GM12878 (cell line): ENCODE measurements at places on chromosomes 7 and 10. TPM values are rescaled to one million over a fixed set of nuclear protein-coding genes. Genes with fewer than 3 reads are reported as not detected.

GRCh38 chr10:100996678-100997359, 2.8 kb upstream of the LZTS2 start:
- H3K4me1 ChIP-seq: peaks cover 13% of the 10 kb centered on the region
- no peaks in the 10 kb centered on the region for H3K27me3 ChIP-seq
- peak overlapping the region; percentile 86 for H3K4me3 ChIP-seq
- peak overlapping the region; percentile 88 for H3K27ac ChIP-seq

Gene TRPV5
- total RNA-seq: not detected in 2 replicates

DNA sequence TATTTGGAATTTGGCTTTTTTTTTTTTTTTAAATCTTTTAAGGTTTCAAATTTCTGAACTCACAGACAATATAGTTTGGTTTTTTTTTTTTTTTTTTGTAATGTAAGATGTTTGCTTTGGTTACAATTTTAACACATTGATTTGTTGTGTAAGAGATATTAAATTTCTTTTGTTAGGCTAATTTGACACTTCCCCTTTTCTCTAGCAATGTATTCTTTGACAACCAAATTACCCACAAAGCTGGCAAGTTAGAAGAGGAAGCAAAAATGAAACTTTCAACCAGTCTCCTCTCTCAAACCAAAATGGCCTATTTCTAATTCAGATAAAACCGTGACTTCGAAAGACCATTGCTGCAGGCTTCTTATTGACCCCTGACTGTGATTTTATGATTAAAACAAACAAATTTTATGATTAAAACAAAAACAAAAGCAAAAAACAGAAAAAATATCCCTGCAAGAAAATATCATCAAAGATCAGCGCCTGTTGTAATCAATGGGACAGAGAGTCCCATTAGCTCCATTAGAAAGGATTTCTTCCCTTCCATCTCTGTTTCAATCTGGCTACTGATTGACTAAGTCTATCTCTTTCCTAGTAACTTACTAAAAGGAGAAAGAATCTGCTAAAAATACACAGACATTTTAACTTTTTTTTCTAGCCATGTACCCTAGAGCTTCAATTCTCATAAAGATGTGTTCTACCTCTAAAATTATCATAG, 489.2 kb downstream of the MDFIC start:
- peaks cover 10% of the 10 kb centered on the region; the same call in 1 of the 2 replicates for H3K4me1 ChIP-seq
- no peaks in the 10 kb centered on the region for H3K27me3 ChIP-seq
- no peak overlapping the region; the same call in 1 of the 2 replicates for H3K27ac ChIP-seq
- H3K4me3 ChIP-seq: no peak overlapping the region
- H3K36me3 ChIP-seq: no peaks in the 10 kb centered on the region

GRCh38 chr7:135193615-135194081, 17.7 kb downstream of the WDR91 start:
- no peak for DNase-seq
- H3K4me1 ChIP-seq: peaks cover 9% of the 10 kb centered on the region
- H3K36me3 ChIP-seq: peaks cover 39% of the 10 kb centered on the region
- no peak overlapping the region for H3K4me3 ChIP-seq
- no peaks in the 10 kb centered on the region for H3K27me3 ChIP-seq
- no peak overlapping the region for H3K27ac ChIP-seq

- no peaks in the 10 kb centered on the region for H3K4me1 ChIP-seq
- no peak overlapping the region for H3K4me3 ChIP-seq
- no peak for DNase-seq
- no peaks in the 10 kb centered on the region for H3K36me3 ChIP-seq
- H3K27me3 ChIP-seq: no peaks in the 10 kb centered on the region
Observed at GRCh38 chr7:112905950-112906349, 115.8 kb upstream of the TMEM168 start.

DNA sequence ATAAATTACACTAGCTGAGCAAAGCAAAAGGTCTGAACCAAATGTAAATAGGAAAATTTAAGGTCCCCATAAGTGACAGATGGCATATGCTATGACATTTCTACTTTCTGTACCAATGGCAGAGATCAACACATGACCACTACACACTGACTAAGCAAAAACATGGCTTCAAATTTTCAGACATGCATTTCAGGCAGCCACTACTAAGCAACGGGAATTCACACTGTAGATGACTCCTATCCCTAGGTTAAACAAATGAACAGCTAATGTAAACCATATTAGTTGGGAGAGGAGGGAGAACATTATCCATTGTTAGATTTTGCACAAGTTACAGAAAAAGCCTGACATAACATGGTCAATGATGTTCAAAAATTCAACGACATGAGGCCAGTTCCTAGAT, 11.4 kb upstream of the KIF20B start:
- DNase-seq: no peak
- H3K27me3 ChIP-seq: no peaks in the 10 kb centered on the region
- no peaks in the 10 kb centered on the region for H3K36me3 ChIP-seq

DNA sequence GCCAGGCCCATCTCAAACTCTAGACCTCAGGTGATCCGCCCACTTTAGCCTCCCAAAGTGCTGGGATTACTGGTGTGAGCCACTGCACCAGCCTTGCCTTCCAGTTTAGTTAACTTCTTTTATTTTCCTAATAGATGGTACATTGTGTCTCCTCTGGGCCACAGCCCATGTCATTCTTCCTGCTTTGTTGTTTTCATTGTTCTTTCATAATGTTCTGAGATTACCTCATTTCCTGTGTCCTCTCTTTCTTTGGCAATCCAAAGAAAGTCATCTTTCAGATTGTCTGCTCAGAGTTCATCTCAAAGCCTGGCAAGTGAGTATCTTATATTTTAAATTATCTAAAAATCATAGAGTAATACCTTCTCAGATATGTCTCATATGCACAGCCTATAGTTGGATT, at the start of gene OLAH:
OLAH (plus strand) TSS at position 270 of the 400 bp plus-strand sequence. CDS start 3,346 bp downstream, outside the sequence.
- H3K4me3 ChIP-seq: no peak within 1 kb of the TSS
- no peaks in the 10 kb centered on the region for H3K27me3 ChIP-seq
- H3K27ac ChIP-seq: no peak within 1 kb of the TSS
- no peaks in the 10 kb centered on the region; the same call in 1 of the 2 replicates for H3K4me1 ChIP-seq
- DNase-seq: no peak

- H3K27me3 ChIP-seq: no peaks in the 10 kb centered on the region
- no peaks in the 10 kb centered on the region for H3K36me3 ChIP-seq
- no peak overlapping the region for H3K4me3 ChIP-seq
- no peak overlapping the region for H3K27ac ChIP-seq
- H3K4me1 ChIP-seq: peaks cover 5% of the 10 kb centered on the region
Observed at GRCh38 chr7:45196374-45196773, 38.8 kb downstream of the RAMP3 start.

GRCh38 chr7:108263425-108263824, 133.3 kb upstream of the LAMB4 start:
- H3K27ac ChIP-seq: no peak overlapping the region
- no peak for DNase-seq
- no peaks in the 10 kb centered on the region for H3K36me3 ChIP-seq
- no peaks in the 10 kb centered on the region for H3K27me3 ChIP-seq
- no peaks in the 10 kb centered on the region for H3K4me1 ChIP-seq

Gene ADCY1
- 1.3 and 1.4 TPM in 2 replicates for total RNA-seq

Gene TMEM213
- not detected in 2 replicates for total RNA-seq

DNA sequence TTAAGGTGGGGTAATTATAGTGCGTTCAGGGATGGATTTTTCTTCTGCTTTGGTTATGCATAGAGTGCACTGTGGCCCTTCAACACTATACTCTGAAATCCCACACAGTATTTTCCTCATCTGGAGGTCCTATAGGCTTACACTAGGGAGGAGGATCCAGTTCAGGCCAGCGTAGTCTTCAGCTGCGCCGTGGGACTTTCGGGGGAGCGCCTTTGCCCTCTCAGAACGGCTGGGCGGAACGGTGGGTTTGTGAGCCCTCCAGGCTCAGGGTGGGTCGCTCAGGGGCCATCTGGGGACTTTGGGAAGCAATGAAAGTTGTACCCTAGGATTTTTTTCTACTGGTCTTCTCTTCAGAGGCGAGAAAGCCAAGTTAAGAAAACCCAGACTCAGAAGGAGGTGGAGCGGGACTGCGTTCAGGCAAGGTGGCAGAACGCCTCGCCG, 652 bp upstream of the VPS26A start:
- no peak for DNase-seq
- no peaks in the 10 kb centered on the region for H3K36me3 ChIP-seq
- peak overlapping the region; percentile 86 for H3K27ac ChIP-seq
- no peaks in the 10 kb centered on the region for H3K27me3 ChIP-seq
- H3K4me3 ChIP-seq: peak overlapping the region; percentile 81
- peaks cover 4% of the 10 kb centered on the region; the same call in 1 of the 2 replicates for H3K4me1 ChIP-seq

DNA sequence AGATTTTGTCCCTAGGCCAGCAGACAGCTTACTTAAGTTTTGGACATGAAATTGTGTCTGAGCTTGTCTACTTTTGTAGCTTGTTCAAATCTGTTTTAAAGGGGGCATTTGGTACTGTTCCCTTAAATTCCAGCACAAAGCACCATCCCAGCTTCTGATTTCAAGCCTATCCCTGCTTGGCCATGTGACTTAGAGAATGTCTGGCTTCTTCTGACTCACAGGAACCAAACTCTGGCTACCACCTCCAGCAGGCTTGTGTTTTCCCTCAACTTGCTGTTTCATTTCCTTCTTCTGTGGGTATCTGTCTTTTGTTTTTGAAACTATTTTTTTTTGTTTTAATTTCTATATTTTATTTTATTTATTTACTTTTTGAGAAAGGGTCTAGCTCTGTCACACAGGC, 97.9 kb upstream of the FZD8 start:
- no peak overlapping the region for H3K4me3 ChIP-seq
- DNase-seq: no peak
- H3K27me3 ChIP-seq: no peaks in the 10 kb centered on the region

Gene GBX1
- not detected in 2 replicates for total RNA-seq

Gene NRG3
- 0.41 and 0.45 TPM in 2 replicates for total RNA-seq

GRCh38 chr10:124470544-124471434, 9.2 kb downstream of the LHPP start:
- H3K27me3 ChIP-seq: no peaks in the 10 kb centered on the region
- H3K36me3 ChIP-seq: no peaks in the 10 kb centered on the region
- H3K4me3 ChIP-seq: no peak overlapping the region
- DNase-seq: no peak

DNA sequence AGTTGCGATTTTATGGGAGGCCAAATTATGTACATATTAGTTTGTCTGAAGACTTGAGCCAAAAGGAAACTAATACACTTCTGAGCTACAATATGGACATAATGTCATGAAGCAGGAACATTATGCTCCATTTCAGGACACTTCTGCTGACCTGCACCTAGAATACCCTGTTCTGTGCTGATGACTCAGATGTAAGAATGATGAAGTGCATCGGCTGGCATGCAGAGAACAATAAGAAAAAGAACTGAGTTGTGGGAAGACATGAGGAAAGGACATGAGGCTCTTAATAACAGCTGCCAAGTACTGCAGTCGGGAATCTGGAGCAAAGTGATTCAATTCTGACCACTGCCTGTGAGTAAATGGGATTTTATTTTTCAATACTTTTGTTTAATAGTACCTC, 192.9 kb upstream of the VSTM2A start:
- H3K36me3 ChIP-seq: no peaks in the 10 kb centered on the region
- no peak for DNase-seq
- H3K4me3 ChIP-seq: no peak overlapping the region
- H3K27ac ChIP-seq: no peak overlapping the region
- no peaks in the 10 kb centered on the region for H3K27me3 ChIP-seq

- no peak overlapping the region for H3K27ac ChIP-seq
- H3K36me3 ChIP-seq: no peaks in the 10 kb centered on the region
- no peak overlapping the region for H3K4me3 ChIP-seq
- DNase-seq: no peak
- H3K4me1 ChIP-seq: no peaks in the 10 kb centered on the region
- no peaks in the 10 kb centered on the region for H3K27me3 ChIP-seq
Observed at GRCh38 chr7:98779800-98780587, 89.8 kb downstream of the TMEM130 start.

GRCh38 chr10:30816820-30817171, 187.2 kb upstream of the LYZL2 start:
- no peak overlapping the region for H3K4me3 ChIP-seq
- 0 out of 2 replicates have a peak, but pooled peaks cover 4% of the 10 kb centered on the region for H3K4me1 ChIP-seq
- no peaks in the 10 kb centered on the region for H3K27me3 ChIP-seq
- no peaks in the 10 kb centered on the region for H3K36me3 ChIP-seq

DNA sequence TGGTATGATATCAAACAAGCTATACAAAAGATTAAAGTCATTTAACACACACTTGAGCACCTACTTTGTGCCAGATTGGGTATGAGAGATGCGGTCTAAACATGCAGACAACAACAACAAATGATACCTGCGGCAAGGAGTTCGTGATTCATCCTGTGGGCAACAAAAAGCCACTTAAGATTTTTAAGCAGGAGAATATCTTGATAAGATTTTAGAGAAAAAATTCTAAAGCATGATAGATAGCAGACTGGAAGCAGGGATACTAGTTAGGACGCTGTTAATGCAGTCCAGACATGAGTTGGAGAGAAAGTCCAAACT, 1.6 kb upstream of the KBTBD2 start:
- DNase-seq: no peak
- peak overlapping the region; percentile 61; the same call in 1 of the 2 replicates for H3K4me3 ChIP-seq
- H3K27me3 ChIP-seq: no peaks in the 10 kb centered on the region
- peak overlapping the region; percentile 99 for H3K27ac ChIP-seq

DNA sequence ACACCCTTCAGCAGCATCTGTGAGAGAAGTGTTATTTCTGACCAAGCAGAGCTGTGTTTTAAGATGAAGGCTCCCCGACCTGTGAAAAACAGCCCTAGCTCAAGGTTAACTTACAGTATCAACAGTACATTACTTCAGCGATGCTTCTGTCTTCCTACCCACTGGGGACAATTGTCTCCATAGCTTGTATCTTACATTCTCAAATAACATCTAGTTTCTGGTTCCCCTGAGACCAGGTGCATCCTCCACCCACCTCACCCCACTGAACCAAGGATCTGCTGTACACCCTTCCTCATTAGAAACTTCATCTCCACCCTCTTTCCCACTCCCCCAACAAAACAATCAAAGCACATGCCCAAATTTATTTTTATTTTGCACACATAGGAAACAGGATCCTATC, 102.0 kb downstream of the VOPP1 start:
- H3K36me3 ChIP-seq: peaks cover 17% of the 10 kb centered on the region
- no peaks in the 10 kb centered on the region for H3K4me1 ChIP-seq
- no peaks in the 10 kb centered on the region for H3K27me3 ChIP-seq
- H3K4me3 ChIP-seq: no peak overlapping the region
- no peak for DNase-seq

DNA sequence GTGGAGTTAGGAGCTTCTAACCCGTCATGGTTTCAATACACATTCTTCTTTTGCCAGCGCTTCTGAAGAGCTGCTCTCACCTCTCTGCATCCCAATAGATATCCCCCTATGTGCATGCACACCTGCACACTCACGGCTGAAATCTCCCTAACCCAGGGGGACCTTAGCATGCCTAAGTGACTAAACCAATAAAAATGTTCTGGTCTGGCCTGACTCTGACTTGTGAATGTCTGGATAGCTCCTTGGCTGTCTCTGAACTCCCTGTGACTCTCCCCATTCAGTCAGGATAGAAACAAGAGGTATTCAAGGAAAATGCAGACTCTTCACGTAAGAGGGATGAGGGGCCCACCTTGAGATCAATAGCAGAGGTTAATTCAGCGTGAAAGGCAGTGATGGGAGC, 22.4 kb downstream of the PRSS2 start:
- H3K36me3 ChIP-seq: no peaks in the 10 kb centered on the region
- peaks cover 6% of the 10 kb centered on the region for H3K4me1 ChIP-seq
- H3K4me3 ChIP-seq: no peak overlapping the region
- H3K27me3 ChIP-seq: no peaks in the 10 kb centered on the region
- DNase-seq: no peak

Gene ACTR3C
- total RNA-seq: 3.5 and 6.5 TPM in 2 replicates

GRCh38 chr7:94525923-94526322, 16.3 kb downstream of the CASD1 start:
- H3K27me3 ChIP-seq: no peaks in the 10 kb centered on the region
- H3K27ac ChIP-seq: no peak overlapping the region
- no peak overlapping the region for H3K4me3 ChIP-seq
- DNase-seq: no peak

- H3K4me3 ChIP-seq: no peak overlapping the region
- no peaks in the 10 kb centered on the region for H3K36me3 ChIP-seq
- no peak for DNase-seq
- no peak overlapping the region for H3K27ac ChIP-seq
Observed at GRCh38 chr10:98536551-98536950, 89.8 kb upstream of the HPS1 start.

Gene CRTAC1
- total RNA-seq: 0.10 TPM in 1 of 2 replicates, not detected in the other
